ENCODE measurements at places on chromosomes 3 and 15.

DNA sequence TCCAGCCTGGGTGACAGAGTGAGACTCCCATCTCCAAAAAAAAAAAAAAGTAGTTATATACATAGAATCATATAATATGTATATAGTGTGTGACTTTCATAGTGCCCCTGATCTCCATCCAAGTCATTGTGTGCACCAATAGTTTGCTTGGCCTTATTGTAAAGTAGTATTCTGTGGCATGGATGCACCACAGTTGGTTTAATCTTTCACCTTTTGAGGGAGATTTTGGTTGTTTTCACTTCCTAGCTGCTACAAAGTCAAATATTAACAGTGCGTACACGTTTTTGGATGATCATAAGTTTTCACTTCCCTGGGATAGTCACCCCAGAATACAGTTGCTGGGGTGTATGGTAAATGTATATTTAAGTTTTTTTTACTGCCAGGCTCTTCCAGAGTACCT is 162.8 kb downstream of the PTPRG start:
- no peak for DNase-seq

GRCh38 chr3:146577662-146578061 is 27.5 kb downstream of the PLSCR5 start:
- DNase-seq, result peak; percentile 12

- DNase-seq, result no peak
Observed at GRCh38 chr3:88005066-88005465, 53.7 kb downstream of the CGGBP1 start.

- no peak for DNase-seq
Observed at GRCh38 chr3:196609805-196610515, 29.5 kb upstream of the NRROS start.

DNA sequence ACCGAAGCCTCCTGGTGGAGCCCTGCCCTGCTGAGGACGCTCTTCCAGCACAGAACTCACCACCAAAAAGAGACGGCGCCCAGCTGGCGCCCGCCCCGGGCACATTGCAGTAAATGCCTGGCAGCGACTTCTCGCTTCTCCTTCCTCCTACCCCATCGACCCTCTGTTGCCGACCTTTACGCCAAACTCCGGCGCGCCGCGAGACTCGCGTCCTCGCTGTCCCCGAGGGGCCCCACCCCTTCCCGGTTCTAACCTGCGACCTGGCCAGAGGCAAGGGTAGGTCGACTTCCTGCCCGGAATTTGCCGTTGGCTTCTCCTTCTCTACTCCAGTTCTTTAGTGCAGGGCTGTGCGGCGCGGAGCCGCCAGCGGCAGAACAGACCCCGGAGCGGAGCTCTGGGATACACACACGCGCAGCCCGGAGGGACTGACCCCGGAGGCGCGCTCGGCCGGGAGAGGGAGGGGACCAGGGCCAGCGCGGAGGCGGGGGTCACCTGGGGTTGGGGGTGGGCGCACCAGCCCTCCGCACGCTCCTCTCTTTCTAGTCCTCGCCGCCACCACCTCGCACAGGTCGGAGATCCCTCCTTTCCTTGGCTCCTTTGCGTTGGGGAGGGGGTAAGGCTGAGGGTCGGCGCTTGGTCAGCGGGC is 226.6 kb upstream of the AZI2 start:
- peak; percentile 9 for DNase-seq

- no peak for DNase-seq
Observed at GRCh38 chr15:45794712-45795439, 160.0 kb downstream of the SQOR start.

GRCh38 chr15:80982205-80982604 is 7.4 kb downstream of the MESD start:
- no peak for DNase-seq

- no peak for DNase-seq
Observed at GRCh38 chr3:61719278-61719977, 158.1 kb downstream of the PTPRG start.

DNA sequence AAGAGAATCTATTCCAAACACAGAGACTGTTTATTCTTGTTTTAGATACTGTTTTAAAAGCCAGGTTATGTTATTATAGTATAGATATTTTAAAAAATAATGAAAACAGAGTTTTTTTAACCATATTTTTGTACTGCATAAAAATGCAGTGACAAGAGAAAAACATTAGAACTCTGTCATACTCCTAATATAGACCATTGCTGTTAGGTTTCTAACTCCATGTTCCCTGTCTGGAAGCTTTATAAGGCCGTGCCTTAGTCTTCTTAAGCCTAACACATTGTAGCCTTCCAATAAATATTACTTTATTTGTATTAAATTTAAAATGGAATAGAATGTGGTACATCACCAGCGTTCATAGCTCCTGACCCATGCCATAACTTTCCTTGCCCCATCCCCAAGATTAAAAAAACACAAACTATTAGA is 53.2 kb downstream of the MBNL1 start:
- no peak for DNase-seq

DNA sequence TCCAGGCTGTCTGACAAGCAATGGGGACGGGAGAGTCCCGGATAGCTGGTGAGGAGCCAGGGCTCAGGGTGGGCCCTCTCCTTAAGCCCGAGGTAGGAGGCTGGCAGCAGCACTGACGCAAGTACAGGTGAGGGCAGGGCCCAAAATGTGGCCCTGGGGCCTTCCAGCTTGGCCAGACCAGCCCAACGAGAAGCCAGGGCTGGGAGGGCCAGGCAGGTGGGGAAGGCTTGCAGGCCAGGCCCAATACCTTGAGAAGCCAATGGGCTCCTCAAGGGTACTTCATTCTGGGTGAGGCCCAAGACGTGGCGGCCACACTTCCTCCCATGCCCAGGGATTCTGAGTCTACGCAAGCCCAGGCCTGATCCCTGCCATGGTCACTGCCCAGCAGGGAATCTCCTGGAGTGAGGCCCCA is 37.2 kb downstream of the AMOTL2 start:
- DNase-seq, result no peak

- no peak for DNase-seq
Observed at GRCh38 chr3:22121068-22121701, 370.2 kb upstream of the ZNF385D start.

- no peak for DNase-seq
Observed at GRCh38 chr3:118782755-118783202, 251.9 kb downstream of the IGSF11 start.

DNA sequence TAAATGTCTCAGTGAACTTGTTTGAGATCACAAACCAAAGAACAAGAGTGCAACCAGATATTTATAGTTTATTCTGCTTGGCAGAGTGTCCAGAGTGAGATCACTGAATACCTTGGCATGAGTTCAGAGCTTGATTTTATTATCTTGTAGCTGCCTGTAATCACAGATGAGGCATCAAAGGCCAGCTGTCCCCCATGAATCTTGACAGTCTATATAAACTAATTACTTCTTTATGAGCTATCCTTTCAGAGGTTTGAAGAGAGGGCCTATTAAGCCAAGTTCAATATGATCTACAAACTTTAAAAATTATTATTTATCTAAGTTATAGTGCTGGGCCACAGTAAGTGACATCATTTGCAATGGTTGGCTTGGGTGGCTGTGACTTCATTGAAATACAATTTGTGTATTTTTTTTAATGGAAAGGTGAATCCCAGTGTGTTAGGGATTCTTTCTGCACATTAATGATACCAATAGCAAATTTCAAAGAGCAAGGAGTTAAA is 251.5 kb downstream of the CLSTN2 start:
- peak; percentile 76 for DNase-seq

DNA sequence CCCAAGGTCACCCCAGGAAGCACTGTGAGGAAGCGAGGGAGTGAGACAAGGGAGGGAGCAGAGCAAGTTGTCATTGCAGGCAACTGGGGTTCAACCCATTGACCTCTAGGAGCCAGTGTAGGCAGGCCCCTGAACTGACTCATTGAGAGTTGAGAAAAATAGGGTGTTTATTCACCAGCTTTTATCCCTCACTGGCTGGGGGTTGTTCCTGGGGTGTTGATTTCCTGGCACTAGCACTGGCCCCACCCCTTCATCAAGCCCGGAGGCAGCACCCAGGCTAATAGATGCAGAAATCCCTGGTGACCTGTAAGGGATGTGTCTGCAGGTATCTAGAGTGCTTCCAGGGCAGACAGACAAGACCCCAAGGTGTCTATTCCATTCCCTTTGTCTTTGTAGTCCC is 183.9 kb downstream of the ARRDC4 start:
- no peak for DNase-seq

- no peak for DNase-seq
Observed at GRCh38 chr15:77196381-77196780, 125.5 kb upstream of the TSPAN3 start.

DNA sequence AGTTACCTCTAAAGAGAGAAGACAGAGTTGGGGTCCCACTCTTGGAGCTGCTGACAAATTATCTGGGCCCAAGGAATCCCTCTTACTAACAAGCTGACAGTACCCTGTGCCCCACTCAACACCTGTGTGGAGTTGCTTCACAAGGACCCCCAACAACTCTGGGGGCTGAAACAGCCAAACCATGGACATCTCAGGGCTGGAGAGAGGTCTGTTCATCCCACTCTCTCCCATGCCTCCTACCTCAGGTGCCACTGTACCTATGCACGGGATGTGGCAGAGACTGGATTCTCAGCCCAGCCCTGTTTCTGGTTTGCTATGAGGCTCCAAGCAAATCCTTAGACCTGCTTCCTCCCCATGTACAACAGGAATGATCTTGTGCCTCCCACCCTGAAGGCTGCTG is 101.7 kb downstream of the ETFA start:
- DNase-seq, result no peak

DNA sequence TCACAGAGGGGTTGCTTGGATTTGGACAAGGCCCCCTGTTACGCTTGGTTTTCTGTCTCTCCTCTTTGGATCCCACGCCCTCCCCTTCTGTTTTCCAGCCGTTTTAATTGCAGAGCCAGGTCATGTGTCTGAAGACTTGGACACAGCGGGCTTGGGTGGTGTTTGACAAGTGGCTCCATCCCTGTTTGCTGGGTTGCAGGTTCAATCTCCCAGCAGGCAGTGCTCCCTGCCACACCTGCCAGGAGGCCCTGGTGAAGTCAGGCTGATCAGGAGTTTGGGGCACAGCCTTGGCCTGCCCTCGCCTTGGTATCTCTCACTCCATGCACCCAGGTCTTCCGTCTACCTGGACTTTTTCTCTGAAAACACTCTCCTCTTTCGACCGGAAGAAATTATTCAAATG is 59.0 kb downstream of the PLXNA1 start:
- no peak for DNase-seq

DNA sequence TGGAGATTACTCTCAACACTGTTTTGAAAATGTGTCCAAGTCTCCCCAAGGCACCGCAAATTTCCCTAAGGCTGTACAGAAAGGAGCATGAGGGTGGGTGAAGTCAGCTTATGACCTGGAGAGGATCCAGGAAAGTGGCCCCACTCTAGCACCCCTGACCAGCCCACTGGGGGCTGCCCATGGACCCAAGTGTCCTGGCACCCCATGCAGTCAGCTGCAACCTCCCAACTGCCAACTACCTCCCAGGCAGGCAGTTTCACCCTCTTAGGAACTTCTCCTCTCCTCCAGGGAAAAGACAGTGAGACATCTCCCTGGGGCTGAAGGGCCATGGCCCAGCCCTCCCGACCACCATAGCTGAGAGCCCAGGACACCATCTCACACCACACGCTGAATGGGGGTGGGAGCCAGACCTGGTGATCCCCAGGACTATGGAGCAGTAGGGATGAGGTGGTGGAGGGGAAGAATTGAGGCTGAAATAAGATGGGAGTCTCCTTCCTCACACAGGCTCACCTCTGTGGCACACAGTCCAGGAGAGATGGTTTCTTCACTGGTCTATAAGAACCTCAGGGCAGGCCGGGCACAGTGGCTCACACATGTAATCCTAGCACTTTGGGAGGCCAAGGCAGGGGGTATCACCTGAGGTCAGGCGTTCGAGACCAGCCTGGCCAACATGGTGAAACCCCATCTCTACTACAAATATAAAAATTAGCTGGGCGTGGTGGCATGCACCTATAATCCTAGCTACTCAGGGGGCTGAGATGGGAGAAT is 104.4 kb downstream of the DAPK2 start:
- DNase-seq, result no peak

Data from MG63 (cell line).